ENCODE measurements at places on chromosomes 5 and 9.

- no peak for DNase-seq
These were observed 26.2 kb downstream of the ORM2 start for GRCh38 chr9:114355821-114356220.

GRCh38 chr9:123387686-123388085, 31.7 kb downstream of the CRB2 start:
- no peak for DNase-seq

GRCh38 chr5:109947667-109948066, 257.9 kb downstream of the MAN2A1 start:
- DNase-seq: peak; percentile 55

DNA sequence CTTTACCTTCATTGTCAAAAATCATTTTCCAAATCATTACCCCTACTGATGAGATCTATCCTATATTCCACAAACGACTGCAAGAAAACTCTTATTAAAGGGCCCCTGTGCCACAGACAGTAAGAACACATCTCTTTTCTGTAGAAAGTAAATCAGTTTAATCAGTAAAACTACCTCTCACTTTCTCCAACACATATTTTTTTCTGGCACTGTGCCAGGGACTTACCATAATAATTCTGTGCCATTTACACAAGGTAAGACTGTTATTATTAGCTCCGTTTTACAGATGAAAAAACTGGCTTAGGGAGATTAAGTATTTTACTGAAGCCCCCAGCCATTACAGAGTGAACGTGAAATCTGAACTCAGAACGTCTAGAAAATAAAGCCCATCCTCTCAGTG, 587.0 kb upstream of the COX7C start:
- DNase-seq: no peak

DNA sequence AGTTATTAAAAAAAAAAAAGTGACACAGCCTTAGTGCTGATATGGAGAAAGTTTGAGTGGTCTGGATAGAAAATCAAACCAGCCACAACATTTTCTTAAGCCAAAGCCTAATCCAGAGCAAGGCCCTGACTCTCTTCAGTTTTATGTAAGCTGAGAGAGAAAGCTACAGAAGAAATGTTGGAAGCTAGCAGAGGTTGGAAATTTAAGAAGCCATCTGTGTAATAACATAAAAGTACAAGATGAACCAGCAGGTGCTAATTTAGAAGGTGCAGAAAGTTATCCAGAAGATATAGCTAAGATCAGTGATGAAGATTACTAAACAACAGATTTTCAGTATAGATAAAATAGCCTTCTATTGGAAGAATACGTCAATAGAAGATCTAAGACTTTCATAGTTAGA, 102.9 kb downstream of the GHR start:
- no peak for DNase-seq
